T-helper 22 cell (primary cell): ENCODE measurements at places on chromosomes 1 and 21.

GRCh38 chr1:201740670-201741111 lies 88.3 kb upstream of the IPO9 start:
- no peak for DNase-seq

DNA sequence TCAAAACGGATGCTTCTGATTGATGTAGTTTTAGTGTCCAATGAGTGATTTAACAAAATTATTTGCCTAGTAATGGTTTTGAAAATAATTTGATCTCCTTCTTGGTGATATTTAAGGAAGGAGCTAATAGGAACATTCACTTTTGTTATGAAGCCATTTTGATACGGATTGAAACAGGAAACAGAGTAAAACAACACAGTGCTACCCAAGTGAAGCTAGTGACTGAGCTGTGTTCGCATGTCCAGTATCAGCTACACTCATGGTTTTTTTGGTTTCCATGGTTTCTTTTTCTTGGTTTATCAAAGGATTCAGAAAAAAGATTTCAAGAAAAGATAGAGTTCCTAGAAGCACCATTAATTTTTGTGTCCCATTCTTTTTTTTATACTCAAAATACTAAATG lies 40.1 kb upstream of the PLEKHO1 start:
- no peak for DNase-seq

GRCh38 chr1:119531606-119532323 lies 24.8 kb downstream of the HSD3B1 start:
- no peak for DNase-seq

DNA sequence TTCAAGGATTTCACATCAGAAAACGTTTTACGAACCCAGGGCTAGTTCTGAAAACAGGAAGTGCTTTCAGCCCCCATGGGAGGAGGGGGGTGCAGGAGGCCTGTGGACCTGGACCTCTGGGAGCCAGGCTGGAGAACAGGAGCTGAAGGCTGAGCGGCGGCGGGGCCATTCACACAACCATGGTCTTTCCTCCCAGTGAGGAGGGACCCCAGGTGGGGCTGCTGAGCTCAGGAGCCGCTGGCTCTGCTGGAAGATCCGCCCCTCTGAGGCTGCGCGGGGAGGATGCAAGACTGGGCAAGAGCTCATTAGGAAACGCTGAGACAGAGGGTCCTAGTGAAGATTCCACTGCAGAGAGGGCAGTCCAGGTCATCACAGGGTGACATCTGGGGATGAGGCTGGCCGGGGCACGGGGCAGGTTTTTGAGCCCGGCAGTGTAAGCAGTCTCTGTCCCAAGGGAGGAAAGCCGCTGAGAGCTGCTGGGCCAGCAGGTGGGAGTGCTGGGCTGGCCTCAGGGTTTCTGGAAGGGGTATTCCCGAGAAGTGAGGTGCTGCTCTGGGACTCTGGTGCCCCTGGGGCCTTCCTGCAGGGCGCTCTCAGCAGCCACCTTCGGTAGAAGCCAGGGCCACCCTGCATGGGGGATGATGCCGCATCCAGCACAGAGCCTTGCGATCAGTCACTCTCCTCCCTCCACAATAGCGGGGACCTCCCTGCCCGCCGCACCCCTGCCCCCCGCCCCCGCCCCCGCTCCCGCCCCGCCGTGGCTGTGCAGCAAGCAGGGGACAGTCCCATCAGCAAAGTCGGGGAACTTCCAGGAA lies 7.5 kb downstream of the MX2 start:
- DNase-seq = peak; percentile 15

GRCh38 chr1:203280061-203280460 lies 25.3 kb upstream of the BTG2 start:
- no peak for DNase-seq
